ENCODE measurements at places on chromosomes 13 and 19.

DNA sequence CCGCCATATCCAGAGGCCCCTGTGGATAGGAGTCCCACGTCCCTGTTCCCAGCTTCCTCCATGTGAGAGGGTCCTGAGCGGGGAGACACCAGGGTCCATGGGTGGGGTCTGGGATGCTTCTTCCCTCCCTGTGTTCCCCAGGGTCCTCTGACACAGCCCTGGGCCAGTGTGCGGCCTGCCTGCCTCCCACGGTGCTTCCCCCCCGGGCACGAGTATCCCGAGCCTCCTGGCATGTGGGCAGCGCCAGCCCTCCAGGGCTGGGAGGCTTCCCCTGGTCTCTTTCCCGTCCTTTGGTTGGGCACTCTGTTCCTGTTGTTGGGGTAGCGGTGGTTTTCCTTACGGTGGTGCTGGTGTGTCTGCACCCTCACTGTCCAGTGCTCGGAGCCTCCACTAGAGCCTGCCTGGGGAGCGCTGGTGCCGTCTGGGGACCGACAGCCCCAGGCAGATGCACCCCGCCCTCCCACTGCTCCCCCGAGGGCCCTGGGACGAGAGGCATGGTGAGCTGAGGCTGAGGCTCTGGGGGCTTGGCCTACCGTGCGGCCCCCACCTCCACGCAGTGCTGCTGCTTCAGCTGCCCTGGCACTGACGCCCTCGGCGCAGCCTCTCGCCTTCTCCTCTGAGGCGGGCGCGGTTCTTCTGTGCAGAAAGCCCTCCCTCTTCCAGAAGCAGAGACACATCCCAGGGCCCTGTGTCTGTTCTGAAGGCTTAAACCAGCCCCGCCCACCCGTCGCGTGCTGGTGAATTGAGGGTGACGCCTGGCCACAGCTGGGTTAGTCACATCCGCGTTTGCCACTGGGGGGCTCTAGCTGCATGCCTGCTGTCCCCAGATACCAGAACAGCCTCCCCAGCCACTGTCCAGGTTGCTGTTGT, 27.9 kb downstream of the PLEKHJ1 start:
- no peak for DNase-seq

- DNase-seq, result no peak
Measured at GRCh38 chr19:573519-573825, 1.1 kb downstream of the BSG start.

GRCh38 chr19:6212403-6213265, 67.1 kb downstream of the MLLT1 start:
- DNase-seq, result no peak

GRCh38 chr19:49145573-49146407, 9.4 kb downstream of the HRC start:
- DNase-seq, result peak; percentile 90

- DNase-seq, result no peak
Measured at GRCh38 chr19:11657307-11657706, 60.0 kb downstream of the ZNF627 start.
